ENCODE measurements at places on chromosomes 12 and 14.

DNA sequence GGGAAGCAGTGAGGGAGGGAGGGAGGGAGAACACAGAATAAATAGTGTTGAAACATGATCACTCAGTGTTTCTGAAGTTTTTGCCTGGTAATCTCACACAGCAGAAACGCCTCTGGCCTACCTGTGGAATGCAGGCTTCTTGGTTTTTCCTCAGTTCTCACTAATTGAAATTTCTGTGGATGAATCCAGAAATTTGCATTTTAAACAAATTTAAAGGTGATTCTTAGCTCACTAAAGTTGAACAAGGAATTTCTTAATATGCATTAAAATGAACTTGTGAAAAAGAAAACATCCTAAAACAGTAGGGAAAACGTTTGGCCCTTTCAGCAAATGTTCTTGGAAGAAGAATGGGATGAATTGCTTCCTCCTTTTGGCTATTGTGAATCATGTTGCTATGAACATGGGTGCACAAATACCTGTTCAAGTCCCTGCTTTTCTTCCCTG, 1.4 kb downstream of the RNASE9 start:
- DNase-seq, result no peak

DNA sequence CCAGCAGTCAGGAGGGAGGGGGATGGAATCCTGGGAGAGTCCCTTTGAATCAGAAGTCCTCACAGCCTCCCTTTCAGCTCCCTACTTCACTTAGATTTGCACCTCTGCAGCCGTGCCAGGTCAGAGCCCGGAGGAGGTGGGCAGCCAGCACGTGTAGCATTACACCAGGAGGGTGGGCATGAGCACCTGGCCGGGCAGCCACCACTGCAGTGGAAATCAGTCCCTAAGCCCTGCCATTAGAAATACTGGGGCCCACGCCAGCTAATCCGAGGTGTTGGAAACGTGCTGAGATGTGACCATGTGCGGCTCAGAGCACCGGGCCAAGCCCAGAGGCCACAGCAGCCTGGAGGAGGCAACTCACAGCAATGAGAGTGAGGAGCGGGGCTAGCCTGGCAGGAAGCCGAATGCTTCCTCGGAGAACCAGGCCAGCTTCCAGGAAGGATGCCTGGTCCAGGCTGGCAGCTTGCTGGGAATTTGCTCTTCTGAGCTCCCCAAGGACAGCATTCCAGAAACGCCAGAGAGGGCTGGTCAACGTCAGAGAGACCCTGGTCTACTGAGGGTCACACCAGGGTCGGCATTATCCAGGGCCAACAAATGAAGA, 9.4 kb upstream of the CACNA2D4 start:
- no peak for DNase-seq

GRCh38 chr14:63342371-63342770, 23.6 kb upstream of the GPHB5 start:
- no peak for DNase-seq

DNA sequence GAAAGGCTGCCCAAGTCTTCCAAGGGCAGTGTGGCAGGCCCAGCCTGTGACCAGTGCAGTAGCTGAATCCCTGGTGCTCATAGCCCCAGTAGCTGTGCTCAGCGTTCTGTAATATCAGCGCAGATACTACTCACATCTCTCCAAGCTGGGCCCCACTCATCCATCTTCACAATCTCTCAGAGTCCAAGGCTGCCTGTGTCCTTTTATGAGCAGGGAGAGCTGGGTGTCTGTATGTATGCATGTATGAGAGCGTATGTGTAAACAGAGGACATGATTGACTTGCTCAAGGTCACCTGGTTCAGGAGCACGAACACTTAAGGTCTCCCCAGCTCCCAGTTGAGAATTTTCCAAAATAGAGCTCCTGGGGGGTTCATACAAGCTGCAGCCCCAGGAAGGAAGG, 5.4 kb downstream of the AQP6 start:
- DNase-seq, result no peak

DNA sequence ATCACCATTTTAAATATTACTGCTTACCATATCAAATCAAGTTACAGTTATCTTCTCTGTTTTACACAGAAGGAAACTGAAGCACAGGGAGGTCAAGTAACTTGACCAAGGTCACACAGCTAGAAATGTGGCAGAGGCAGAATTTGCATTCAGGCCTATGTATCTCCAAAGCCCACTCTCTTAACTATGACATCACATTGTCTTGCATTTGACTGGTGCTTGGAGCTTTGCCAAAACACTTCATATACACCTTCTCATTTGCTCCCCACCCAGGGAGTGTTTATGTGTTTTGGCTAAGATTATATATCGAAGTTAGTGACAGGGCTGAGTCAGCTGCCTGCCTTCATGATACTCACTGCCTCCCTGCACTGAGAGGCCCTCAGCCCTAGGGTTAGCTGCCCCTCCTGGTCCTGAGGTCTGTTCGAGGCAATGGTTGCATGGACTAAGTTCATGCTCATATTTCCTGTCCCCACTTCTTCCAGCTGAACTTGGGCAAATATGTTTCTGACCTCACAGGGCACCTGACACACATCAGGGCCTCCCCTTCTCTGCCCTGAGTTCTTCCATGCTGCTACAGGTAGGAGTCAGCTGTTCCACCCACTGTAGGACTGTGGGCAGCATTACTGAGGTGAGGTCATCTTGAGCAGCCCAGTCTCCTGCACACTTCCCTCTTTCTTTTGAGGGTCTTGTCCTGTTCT, 1.8 kb downstream of the GALNT6 start:
- DNase-seq, result peak; percentile 41

GRCh38 chr14:70887207-70887681, 20.0 kb upstream of the PCNX1 start:
- DNase-seq, result no peak

DNA sequence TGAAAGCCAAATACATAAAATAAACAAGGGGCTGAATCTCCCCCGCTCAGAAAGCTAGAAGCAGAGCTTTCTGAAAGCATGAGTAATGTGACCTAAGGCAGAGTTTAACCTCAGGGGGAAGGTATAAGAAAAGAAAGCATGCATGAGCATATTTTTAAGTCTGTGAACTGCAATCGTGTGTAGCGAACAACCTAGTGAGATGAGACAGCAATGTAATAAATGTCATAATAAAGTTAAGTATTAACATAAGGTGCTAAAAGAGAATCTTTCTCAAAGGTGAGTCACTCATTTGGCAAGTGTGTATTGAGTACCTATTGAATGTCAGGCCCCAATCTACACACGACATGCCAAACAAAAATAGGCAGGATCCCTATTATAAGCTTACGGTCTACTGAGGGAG, 14.2 kb upstream of the WDR20 start:
- no peak for DNase-seq

DNA sequence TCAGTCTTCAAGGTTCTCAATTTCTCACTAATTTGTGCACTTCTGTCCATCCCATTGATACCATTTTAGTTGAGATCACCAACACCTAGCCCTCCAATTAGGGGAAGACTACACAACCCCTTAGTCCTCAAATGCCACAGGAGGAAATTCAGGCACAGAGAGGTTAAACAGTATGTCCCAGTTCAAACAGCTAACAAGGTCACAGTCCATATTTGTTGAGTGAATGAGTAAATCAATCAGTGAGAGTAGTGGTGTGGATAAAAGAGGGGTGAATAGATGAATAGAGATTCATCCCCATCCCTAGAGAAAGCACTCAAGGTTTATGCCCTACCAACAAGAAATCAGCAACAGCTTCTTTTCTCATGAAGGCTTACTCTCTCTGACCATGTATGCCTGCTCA, 94.2 kb upstream of the RIC8B start:
- DNase-seq, result no peak

All from CD4-positive, alpha-beta T cell (primary cell).